ENCODE measurements at places on chromosomes 2 and 18.

GRCh38 chr2:173254659-173255058, 100.0 kb upstream of the CDCA7 start:
- no peak for DNase-seq

DNA sequence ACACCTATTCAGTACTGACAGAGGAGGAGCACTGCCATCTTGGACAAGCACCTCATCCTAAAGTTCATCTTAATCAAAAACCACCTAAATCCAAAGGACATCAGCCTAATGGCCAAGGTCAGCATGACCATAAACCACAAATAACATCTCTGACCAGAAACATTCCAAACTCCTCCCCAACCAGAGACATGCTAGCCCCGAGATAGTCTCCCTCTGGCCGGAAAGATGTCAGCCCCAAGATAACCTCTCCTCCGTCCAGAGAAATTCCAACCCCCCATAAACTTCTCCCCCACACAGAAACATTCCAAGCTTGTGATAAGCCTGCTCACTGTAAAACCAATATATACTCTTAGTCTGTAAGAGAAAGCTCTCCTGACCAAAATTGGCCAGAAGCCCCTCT, 260.6 kb downstream of the CLIP4 start:
- DNase-seq = no peak

DNA sequence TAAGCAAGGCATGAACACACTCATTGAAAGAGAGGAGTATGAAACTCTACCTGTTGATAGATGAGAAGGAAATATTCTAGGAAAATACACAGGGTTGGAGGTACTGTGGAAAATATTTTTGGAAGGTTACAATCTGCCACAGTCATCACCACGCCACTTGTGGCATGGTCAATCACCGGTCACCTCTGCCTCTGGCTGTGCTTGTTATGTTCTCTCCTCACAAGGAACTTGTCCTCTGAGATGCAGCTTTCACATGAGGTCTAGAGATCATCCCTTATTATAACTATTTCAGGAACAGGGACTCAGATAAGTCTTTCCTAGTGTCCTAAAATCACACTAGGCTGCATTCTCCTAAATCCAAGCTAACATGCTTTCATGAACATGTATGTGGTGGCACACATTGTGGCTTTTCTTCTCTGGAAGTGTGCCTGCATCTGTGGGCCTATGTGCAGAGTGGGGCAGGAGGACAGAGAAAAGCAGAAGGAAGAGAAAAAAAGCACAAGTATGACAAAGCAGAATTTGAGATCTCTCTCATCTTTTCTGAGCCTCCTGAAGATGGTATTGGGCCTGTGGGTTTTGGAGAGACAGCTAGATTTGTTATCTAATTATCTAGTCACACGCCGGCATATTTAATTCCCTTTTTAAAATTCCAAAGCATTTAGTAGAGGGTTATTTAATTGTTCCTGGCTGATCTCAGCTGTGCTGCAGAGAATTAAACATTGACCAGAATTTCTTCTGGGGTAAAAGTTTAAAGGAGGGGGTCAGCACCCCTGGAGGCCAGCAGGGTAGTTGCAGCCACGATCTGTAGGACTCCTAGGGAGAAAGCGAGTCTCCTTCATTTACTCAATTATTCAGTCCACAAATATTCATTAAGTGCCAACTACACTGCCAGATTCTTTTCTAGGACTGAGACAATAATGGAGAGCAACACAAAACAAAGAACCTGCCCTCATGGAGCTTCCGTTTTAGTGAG, 294.6 kb downstream of the RDH14 start:
- DNase-seq = no peak

GRCh38 chr2:135485441-135485840, 45.6 kb downstream of the ZRANB3 start:
- DNase-seq = no peak

GRCh38 chr2:152367547-152368390, 32.8 kb downstream of the FMNL2 start:
- no peak for DNase-seq

- DNase-seq = no peak
Measured at GRCh38 chr18:25659541-25659940, 307.6 kb upstream of the ZNF521 start.

DNA sequence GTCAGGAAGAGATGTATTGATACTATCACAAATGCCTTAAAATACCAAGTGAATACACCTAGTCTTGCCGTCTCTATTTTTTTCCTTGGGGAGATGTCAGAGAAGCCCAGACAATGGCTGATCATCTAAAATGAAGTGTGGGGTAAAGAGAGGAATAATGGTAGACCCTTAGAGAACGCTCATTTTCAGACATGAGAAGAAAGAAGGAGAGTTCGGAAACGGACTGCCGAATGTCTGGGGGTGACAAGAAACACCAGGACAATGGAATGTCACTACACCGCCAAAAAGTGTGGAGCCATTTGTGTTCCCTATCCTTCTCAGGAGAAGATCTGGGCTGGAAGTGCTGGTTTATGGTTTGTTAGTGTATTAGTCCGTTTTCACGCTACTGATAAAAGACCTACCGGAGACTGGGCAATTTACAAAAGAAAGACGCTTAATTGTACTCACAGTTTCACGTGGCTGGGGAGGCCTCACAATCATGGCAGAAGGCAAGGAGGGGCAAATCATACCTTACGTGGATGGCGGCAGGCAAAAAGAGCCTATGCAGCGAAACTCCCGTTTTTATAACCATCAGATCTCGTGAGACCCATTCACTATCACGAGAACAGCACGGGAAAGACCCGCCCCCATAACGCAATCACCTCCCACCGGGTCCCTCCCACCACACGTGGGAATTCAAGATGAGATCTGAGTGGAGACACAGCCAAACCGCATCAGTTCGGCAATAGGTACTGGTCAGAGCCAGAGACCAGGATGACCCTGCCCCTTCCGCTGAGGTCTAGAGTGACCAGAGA, 743.7 kb downstream of the GALR1 start:
- no peak for DNase-seq

GRCh38 chr2:12950957-12951656, 234.4 kb downstream of the TRIB2 start:
- DNase-seq = no peak

GRCh38 chr2:177806025-177806424, 266.6 kb downstream of the PDE11A start:
- DNase-seq = no peak

- no peak for DNase-seq
Measured at GRCh38 chr2:15275346-15275745, 285.8 kb downstream of the NBAS start.

DNA sequence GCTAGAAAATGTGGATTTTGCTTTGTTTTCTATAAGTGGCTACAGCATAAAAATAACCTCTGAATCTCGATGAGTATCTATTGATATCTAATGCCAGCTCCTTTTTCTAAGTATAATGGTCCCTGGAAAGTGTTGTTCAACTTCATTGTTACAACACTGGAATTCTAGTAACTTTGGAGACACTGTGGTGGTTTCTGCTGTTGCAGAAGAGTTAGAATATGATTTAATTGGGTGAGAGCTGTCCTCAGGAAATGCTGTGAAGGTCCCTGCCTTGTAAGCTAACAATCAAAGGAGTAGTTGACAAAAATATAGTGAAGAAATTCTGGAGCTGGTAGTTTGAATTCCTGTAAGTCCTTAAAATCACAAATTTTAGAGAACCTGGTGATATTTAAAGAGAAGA, 62.1 kb downstream of the C18orf63 start:
- no peak for DNase-seq

DNA sequence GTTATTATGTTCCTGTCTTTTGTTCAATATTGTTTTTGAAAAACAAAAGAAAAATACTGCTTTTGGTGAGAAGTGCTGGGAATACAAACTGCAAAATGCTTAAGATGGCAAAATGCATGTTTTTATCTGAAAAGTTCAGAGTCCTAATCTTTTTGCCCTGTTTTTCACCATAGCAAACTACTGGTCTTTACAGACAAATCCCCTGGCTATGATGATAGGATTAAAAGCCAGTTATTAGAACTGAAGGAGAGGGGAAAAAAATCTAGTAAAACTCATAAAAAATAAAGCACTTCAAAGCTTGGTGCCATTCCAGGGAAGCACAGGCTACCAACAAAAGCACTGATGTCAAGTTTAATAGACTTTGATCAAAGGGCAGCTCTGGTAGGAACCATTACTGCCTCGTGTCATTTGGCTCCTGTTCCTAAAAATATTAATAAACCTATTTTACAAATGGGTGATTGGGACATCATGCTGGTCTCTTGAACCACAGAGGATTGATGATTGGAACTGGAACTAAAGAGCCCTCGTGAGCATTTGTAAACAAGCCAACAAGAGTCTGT, 194.7 kb downstream of the RAB3GAP1 start:
- no peak for DNase-seq

DNA sequence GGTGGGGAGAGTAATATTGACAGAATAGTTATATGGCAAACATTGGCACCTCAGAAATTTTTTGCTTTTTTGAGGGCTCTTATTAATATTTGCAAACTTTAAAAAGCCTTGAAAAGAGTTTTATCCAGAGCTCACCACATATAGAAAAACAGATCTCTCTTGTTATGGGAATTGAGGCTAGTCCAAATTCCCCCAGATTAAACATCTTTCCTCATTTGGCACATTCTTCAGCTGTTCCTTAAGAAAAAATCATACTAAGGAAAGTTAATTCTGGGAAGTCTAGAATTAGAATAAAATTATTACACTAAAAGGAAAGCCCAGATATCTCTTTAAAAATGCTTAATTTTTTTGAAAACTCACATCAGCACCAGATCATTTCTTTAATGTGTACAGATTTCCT, 5.6 kb downstream of the TFPI start:
- DNase-seq = no peak

GRCh38 chr18:5393779-5394178, 98.3 kb upstream of the ZBTB14 start:
- DNase-seq = no peak

DNA sequence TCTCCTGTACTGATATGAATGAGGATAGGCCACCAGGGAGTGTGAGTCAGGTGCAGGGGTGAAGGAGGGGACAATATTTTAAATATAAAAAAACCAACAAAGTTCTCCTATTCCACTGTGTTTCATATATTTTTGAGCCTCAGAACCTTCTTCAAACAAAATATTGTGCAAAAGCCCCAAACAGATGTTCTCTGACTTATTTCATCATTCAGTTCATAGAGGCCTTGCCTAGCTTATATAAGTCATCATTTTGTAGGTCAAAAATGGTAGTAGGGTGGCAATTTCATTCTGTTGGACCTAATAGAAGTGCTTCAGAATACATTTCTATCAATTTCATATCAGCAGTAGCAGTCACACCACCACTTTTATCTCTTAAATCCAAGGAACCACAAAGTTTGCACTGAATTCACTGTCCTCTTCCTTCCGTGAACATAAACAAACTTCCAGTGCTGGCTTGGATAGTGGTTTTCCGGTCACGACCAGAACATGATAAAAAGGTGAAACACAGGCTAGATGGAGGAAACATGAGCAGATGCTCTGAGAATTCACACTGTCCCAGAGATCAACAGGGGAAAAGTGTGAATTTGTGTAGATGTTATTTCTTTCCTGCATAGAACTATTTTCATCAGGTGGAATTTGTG, 99.1 kb downstream of the EN1 start:
- DNase-seq = no peak

DNA sequence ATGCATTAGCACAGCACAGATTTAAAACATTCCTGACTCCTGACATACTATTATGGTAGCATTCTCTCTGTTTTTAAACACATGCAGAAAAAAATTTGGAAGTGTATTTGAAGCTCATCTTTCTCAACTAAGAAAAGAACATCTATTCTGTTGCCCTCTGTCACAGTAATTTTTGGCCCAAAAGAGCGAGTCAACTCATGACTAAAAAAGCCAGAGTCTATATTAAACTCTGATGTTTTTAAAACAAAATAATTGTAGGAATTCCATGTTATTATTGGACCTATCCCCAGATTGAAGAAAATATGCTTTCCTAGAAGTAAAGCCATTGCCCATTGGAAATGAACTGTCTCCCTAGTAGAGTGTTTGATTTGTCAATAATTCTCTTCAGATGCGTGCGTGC, 96.7 kb downstream of the CRIM1 start:
- DNase-seq = no peak

GRCh38 chr18:45787346-45787745, 38.1 kb upstream of the SIGLEC15 start:
- no peak for DNase-seq

DNA sequence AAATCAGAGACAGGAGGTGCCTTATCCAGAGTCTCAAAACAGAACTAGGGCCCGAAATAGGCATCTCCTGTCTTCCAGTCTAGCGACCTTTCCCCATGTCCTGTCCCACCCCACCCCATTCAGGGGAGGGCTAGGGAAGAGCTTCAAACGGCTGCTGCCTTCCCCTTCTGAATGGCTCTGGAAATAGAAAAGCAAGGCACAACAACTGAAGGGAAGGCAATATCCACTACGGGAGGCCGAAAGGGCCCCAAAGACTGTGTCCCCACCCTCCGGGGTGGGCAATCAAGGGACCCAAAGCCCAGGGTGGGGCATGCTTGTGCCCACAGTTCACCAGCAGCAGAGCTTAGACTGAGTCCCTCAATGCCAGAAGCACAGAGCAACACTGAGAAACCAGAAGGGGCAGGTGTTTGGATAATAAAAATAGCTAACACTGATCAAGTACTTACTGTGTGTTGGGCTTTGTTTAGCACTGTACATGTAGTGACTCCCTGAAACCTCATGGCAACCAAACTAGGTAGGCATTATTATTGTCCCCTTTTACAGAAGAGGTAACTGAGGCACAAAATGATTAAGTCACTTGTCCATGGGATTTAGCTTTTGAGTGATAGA, 38.5 kb downstream of the CYRIA start:
- DNase-seq = no peak

DNA sequence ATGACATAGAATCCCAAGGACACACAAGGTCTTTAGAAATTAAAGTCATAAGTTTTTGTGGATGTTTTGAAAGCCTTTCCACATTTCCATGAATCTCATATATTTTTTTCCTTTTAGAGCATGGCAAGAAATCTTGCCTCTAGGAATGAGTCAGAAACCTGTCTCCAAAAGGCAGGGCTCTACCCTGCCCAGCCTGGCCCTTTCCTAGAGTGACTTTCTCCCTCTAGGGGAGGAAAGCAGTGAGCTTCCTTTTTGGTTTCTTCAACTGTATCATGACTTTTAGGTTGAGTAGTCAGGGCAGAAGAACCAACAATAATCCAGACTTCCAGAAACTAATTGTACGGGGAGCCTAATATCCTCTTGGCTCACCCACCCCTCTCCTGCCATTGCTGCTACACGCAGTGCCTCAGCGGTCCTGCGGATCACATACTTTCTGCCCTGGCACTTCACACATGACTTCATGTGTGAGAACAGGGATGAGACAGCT, 300.3 kb downstream of the AGPS start:
- peak; percentile 23 for DNase-seq

DNA sequence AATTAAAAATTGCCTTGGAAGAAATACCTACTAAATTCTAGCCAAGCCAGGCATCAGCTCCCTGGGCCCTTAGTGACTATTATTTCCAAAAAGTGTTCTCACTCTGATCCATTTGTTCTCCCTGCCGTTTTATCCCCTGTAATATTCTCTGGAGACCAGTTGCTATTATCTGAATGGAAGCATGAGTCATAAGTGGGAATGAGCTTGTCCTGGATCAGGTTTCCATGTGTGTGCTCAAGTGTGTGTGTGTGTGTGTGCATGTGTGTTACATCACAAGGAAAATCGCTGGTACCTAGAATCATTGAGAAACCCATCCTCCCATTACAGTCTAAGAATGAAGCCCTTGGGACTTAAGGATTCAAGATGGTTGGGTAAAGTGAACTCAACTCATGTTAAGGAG, 130.3 kb upstream of the CXCR4 start:
- DNase-seq = peak; percentile 34

Data from COLO829 (cell line).